ENCODE measurements at places on chromosomes 6 and 20.

- DNase-seq = no peak
Measured at GRCh38 chr20:18529041-18529440, 21.3 kb downstream of the SEC23B start.

DNA sequence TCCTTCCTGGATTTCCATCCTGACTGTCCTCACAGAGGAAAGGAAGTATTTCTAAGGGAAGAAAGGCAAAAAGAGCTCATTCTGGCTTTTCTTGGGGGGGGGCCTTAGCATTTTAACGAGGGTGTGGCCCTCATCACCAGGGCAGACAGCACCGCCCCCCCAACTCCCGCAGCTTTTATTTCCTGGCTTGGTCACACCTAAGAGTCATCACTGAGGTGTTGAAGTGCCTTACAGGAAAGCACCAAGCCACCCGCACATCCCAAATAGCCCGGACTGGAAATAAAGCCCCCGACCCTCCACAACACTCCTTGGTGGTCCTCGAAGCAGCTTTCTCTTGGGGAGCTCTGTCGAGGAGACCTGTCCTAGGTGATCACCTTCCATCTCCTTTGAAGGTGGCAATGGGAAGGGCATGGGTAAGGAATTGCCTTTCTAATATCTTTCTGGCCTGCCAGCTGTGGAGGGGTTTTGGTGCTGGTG, 1.3 kb downstream of the PTK7 start:
- no peak for DNase-seq

DNA sequence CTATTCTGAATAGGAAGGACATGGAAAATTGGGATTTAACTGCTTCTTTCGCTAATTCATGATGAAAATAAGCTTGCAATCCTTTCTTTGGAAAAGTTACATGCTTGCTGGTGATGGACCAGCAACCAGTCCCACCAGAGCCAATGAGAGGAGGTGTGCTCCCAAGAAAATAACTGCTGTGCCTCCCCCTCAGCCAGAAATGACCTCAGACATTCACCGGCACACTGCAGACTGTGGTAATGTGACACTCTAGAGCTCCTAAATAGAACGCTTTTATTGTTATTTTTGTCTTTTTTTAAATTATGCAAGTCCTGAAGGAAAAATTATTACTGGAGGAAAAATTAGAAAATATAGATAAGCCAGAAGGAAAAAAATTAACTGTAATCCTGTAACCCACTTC, 2.6 kb downstream of the PYGB start:
- DNase-seq = no peak

DNA sequence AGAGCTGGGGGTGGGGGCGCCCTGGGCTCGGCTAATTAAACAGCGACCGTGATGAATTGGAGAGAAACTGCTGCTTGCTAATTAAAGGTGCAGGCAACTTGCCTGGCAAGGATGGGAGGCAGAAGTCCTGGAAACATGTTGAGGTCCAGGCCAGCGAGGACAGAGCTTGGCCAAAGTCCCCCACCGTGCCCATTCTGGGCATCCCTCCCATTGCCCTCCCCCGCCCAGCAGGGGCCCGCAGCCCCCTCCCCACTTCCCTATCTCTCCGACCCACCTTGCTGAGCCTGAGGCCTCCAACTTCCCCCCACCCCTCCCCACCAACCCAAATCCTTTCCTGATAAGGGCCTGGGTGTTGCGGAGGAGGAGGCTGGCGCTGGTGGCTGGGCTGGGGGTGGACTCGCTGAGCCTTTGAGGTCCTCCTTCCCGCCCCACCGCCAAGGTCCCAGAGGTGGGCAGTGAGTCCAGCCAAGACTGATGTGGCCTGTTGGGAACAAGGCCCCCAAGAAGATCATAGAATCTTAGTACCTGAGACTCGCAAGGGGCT, 23.3 kb downstream of the C20orf203 start:
- DNase-seq = no peak

DNA sequence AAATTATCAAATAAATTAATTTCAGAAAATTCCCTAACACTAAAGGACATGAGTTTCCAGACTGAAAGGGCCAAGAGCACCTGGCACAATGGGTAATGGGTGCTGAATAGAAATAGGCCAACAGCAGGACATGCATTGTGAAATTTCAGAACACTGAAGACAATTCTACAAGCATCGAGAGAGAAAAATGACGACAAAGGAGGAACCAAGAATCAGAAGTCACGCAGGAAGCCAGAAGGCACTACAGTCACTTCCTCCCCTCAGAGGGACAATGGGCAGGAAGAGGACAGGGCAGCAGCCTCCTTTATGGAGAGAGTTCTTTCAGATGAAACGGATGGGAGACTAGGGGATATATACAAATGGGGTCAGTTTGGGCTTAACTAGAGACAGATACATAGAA, 29.6 kb downstream of the PCNA start:
- no peak for DNase-seq

- no peak for DNase-seq
Measured at GRCh38 chr6:132322398-132322797, 78.9 kb downstream of the MOXD1 start.

- no peak for DNase-seq
Measured at GRCh38 chr20:17936286-17936760, 32.3 kb downstream of the SNX5 start.

DNA sequence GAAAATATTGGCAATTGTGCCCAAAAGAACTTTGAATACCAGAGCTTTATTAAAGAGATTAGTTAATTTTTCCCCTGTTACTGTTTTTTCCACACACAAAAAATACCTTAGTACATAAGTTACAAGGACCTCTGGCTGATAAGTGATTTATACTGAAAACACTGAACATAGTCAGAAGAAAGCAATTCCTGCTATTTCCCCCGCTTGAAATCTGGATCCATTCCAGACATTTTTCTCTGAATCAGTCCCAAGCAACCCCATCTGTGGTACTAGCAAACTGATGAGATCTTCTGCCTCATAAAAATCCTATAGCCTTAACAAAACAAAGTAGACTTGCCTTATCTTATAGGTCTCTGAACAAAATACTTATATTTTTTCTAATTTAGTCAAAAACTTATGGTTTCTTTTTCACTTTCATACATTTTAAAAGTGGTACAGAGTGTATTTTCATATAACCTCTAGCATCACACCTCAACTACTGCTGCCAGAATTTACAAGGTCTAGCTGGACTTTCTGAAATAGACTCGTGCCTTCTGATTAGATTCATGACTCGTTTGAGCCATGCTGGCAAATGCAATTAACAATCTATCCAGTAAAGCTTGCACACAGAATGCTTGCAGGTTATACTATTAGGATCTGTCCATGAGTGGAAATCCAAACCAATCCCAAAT, 111.9 kb downstream of the TBX18 start:
- DNase-seq = peak; percentile 81

DNA sequence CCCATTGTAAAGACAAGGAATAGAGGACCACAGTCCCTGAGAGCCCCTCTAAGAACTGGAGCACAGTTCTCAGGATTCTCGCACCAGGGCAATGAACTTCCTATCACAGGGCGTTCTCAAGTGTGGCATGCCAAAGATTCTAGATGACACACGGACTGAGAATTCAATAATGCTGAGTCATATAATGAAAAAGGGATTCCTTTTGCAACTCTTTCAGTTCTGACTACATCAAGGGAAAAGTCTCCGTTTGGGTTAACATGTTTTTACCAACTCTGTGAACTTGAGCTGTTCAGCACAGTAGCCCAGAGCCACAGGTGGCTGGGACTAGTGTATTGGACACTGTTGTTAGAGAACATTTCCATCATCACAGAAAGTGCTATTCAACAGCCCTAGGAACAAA, 3.4 kb downstream of the MED20 start:
- DNase-seq = peak; percentile 84
